ENCODE measurements at places on chromosomes 3 and 15. TPM values are rescaled to one million over a fixed set of nuclear protein-coding genes. Genes with fewer than 3 reads are reported as not detected.

The ADAMTS7 gene
- 16.6 TPM for total RNA-seq

- DNase-seq, result no peak
Observed at GRCh38 chr3:37443363-37444035, 269.1 kb upstream of the LRRFIP2 start.

GRCh38 chr3:127730171-127730570, 57.4 kb downstream of the ABTB1 start:
- DNase-seq, result no peak

DNA sequence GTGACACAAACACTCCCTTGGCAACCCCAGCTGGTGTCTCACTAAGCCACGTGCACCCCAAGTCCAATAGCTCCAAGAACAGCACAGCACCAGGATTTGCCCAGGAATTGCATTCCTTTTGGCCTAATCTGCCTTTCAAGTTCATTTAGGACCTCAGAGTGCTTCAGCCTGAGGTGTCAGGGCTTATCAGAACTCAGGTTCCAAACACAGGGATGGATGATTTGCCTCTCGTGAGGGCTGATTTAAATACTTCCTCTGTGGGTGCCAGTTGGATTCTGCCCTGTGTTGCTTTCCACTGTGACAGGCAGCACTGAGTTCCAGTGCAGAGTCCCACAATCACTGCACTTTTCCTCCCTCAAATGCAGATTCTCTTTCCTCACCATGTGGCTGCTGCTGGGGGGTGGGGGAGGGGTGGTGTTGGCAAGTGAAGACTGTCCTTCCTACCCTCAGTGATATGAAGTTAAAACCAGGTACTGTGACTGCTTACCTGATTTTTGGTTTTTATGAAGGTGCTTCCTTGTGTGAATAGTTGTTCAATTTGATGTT, 204.3 kb upstream of the STAC start:
- DNase-seq, result no peak

The ROBO2 gene
- total RNA-seq, result 1.6 TPM

The CHRNA7 gene
- total RNA-seq, result 1.5 TPM

The ADCY5 gene
- total RNA-seq, result 16.8 TPM
